ENCODE measurements at places on chromosomes 11 and 22. TPM values are rescaled to one million over a fixed set of nuclear protein-coding genes. Genes with fewer than 3 reads are reported as not detected.
A peak's percentile ranks its signal among the peaks of the same experiment; 100 is the strongest.

DNA sequence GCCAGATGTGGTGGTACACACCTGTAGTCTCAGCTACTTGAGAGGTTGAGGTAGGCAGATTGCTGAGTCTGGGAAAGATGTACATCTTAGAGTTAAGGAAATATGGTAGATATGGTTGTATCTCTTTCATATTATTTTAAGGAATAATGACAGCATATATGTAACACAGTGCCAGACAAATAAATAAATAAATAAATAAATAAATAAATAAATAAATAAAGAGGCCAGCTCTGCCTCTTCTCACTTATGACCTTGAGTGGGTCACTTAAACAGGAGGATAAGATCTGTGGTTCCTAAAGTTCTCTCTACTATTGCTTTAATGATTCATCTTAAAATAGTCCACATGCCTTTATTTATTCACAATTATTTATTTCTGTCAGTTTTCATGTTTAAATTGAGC, 890.9 kb upstream of the TENM4 start:
- no peak for DNase-seq
- no peaks in the 10 kb centered on the region for H3K36me3 ChIP-seq
- H3K4me3 ChIP-seq = no peak overlapping the region
- no peak overlapping the region for H3K27ac ChIP-seq
- no peaks in the 10 kb centered on the region for H3K4me1 ChIP-seq
- no peaks in the 10 kb centered on the region for H3K27me3 ChIP-seq

- no peaks in the 10 kb centered on the region for H3K36me3 ChIP-seq
- DNase-seq = no peak
- no peak overlapping the region for H3K27ac ChIP-seq
- H3K4me3 ChIP-seq = no peak overlapping the region
Observed at GRCh38 chr11:91608677-91609076, 615.9 kb upstream of the FAT3 start.

DNA sequence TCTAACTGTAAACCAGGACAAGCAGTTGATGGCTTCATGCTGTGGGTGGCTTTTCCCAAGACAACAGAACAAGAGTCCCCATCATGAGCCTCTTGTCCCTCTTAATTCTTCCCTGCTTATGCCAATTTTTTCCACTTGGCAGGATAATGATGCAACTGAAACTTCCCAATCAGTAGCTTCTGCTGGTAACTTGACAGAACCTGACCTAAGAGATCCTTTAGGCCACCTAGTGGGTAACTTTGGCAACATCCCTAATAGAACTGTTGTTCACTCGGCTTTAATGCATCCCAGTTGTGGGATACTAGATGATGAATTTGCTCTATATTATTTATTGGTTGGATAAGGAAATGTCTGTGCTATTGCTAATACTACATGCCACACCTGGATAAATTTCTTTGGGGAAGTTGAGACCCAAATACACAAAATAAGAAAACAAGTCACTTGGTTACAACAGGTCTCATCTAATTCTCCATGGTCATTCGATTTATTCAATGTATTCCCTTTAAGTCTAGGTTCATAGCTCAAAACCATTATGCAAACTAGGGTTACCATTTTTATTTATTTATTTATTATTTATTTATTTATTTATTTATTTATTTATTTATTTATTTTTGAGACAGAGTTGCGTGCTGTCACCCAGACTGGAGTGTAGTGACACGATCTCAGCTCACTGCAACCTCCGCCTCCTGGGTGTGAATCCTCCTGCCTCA, 41.4 kb upstream of the NFAM1 start:
- peak; percentile 23 for DNase-seq
- H3K4me3 ChIP-seq = no peak overlapping the region
- no peaks in the 10 kb centered on the region for H3K27me3 ChIP-seq
- no peak overlapping the region for H3K27ac ChIP-seq
- H3K4me1 ChIP-seq = no peaks in the 10 kb centered on the region

ANKRD42 gene
- 2.2 TPM for total RNA-seq

GRCh38 chr11:124535552-124536232, 7.8 kb downstream of the OR8B12 start:
- H3K27me3 ChIP-seq = peaks cover 2% of the 10 kb centered on the region
- H3K4me3 ChIP-seq = no peak overlapping the region
- no peak overlapping the region for H3K27ac ChIP-seq
- H3K4me1 ChIP-seq = no peaks in the 10 kb centered on the region

SCN3B gene
- total RNA-seq = 0.14 TPM

OR2AT4 gene
- not detected for total RNA-seq
